ENCODE measurements at places on chromosomes 5 and 9. TPM values are rescaled to one million over a fixed set of nuclear protein-coding genes. Genes with fewer than 3 reads are reported as not detected.

- no peak for DNase-seq
- no peaks in the 10 kb centered on the region for H3K27me3 ChIP-seq
- H3K4me3 ChIP-seq: no peak overlapping the region
- H3K27ac ChIP-seq: no peak overlapping the region
- no peaks in the 10 kb centered on the region for H3K36me3 ChIP-seq
Observed at GRCh38 chr9:90300611-90301276, 341.9 kb downstream of the DIRAS2 start.

GRCh38 chr5:144209361-144209760, 38.7 kb downstream of the KCTD16 start:
- H3K27me3 ChIP-seq: peaks cover 24% of the 10 kb centered on the region
- H3K4me3 ChIP-seq: no peak overlapping the region
- no peaks in the 10 kb centered on the region for H3K36me3 ChIP-seq
- H3K27ac ChIP-seq: no peak overlapping the region
- no peak for DNase-seq

Gene CPEB4
- total RNA-seq: 22.6 TPM

Gene EIF4E1B
- total RNA-seq: not detected

- H3K4me1 ChIP-seq: no peaks in the 10 kb centered on the region
- no peak overlapping the region for H3K27ac ChIP-seq
- H3K36me3 ChIP-seq: no peaks in the 10 kb centered on the region
- DNase-seq: no peak
Observed at GRCh38 chr5:138305797-138306196, 25.8 kb downstream of the CDC25C start.

DNA sequence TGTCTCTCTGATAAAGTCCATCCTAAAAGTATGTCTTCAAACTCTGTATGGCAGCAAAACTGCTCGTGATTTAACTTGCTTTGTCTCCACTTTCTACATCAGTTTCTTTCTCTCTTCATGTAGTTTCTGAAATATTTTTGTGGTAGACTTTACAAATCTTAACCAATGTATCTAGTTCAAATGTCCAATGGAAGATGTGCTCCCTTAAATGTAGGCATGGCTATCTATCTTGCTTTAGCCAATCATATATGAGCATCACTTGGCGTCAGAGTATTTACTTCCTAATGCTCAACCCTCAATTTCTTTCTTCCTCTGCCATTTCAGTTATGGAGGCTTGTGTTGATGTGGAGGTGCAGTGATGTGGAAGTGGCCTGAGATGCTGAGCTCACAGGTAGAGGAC, 206.1 kb upstream of the ZNF608 start:
- DNase-seq: no peak
- no peaks in the 10 kb centered on the region for H3K4me1 ChIP-seq
- no peaks in the 10 kb centered on the region for H3K36me3 ChIP-seq
- H3K27ac ChIP-seq: no peak overlapping the region
- no peak overlapping the region for H3K4me3 ChIP-seq

- H3K36me3 ChIP-seq: no peaks in the 10 kb centered on the region
- H3K4me3 ChIP-seq: no peak overlapping the region
- peak; percentile 43 for DNase-seq
- no peaks in the 10 kb centered on the region for H3K27me3 ChIP-seq
- peaks cover 13% of the 10 kb centered on the region for H3K4me1 ChIP-seq
Observed at GRCh38 chr5:8908055-8908683, 637.7 kb downstream of the SEMA5A start.

All from IMR-90 (cell line).